ENCODE measurements at places on chromosomes 7 and 10. TPM values are rescaled to one million over a fixed set of nuclear protein-coding genes. Genes with fewer than 3 reads are reported as not detected.
A peak's percentile ranks its signal among the peaks of the same experiment; 100 is the strongest.

GRCh38 chr7:96320442-96320841, 1.5 kb downstream of the SLC25A13 start:
- H3K4me1 ChIP-seq, result peaks cover 4% of the 10 kb centered on the region
- H3K4me3 ChIP-seq, result no peak overlapping the region
- H3K36me3 ChIP-seq, result no peaks in the 10 kb centered on the region

GRCh38 chr7:140517546-140518369, 38.5 kb upstream of the MKRN1 start:
- H3K27me3 ChIP-seq, result no peaks in the 10 kb centered on the region
- no peak overlapping the region for H3K27ac ChIP-seq
- peak; percentile 84 for DNase-seq
- H3K36me3 ChIP-seq, result peaks cover 60% of the 10 kb centered on the region

MALSU1 gene
- total RNA-seq, result 61.1 TPM

- H3K4me1 ChIP-seq, result no peaks in the 10 kb centered on the region
- DNase-seq, result no peak
- no peaks in the 10 kb centered on the region for H3K36me3 ChIP-seq
- no peak overlapping the region for H3K4me3 ChIP-seq
Measured at GRCh38 chr7:18125476-18125875, 97.8 kb upstream of the PRPS1L1 start.

- no peak for DNase-seq
- H3K27me3 ChIP-seq, result no peaks in the 10 kb centered on the region
- H3K4me1 ChIP-seq, result no peaks in the 10 kb centered on the region
- H3K27ac ChIP-seq, result no peak overlapping the region
- H3K4me3 ChIP-seq, result no peak overlapping the region
- no peaks in the 10 kb centered on the region for H3K36me3 ChIP-seq
Measured at GRCh38 chr7:80443325-80443724, 68.5 kb downstream of the GNAT3 start.

DNA sequence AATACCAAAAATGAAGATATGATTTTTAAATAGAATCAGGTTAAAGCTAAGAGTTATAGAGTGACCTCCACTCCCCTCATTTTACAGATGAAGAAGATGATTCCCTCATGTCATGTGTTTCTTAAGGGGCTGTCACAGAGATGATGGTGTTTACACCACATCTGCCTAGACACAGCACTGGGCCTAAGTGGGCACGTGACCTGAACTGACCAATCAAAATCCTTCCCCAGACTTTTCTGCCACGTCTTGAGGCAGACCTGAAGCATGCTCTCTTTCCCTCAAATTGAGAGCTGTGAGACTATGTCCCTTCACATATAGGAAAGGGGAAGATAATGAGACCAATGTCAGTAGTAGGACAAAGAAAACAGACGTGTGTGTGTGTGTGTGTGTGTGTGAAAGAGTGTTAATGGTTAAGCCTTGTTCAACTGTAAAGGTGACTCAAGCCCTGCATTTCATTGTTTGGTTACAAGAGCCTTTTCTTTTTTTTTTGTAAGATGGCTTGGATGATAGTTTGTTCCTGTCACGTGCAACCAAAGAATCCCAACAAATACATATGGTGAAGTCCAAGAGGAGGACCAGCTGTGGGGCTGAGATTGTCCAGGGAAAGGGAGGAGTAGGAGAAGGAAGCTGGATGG, 172.8 kb upstream of the AOAH start:
- DNase-seq, result no peak
- no peaks in the 10 kb centered on the region for H3K27me3 ChIP-seq
- no peak overlapping the region for H3K4me3 ChIP-seq
- no peak overlapping the region for H3K27ac ChIP-seq

DNA sequence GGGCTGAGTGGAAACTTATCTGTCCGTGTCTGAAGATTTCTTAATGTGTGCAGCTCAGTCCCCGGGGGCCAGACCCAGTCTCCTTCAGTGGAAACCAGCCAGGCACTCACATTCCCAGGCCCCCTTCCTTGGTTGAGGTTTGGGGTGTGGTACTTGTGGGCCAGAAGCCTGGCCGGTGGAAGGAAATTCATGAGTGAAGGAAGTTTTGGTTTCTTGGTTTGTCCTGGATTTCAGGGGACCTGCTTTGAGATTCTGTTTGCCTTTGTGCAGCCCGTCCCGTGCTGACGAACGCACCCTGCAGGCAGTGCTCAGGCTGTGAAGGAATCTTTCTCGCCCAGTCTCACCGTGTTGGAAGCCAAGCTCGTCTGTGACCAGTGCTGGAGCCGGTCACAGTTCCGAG, 2.9 kb downstream of the INPP5A start:
- H3K36me3 ChIP-seq, result peaks cover 15% of the 10 kb centered on the region
- no peak overlapping the region for H3K4me3 ChIP-seq
- no peaks in the 10 kb centered on the region for H3K27me3 ChIP-seq
- no peak overlapping the region for H3K27ac ChIP-seq
- DNase-seq, result no peak
- peaks cover 66% of the 10 kb centered on the region for H3K4me1 ChIP-seq

DNA sequence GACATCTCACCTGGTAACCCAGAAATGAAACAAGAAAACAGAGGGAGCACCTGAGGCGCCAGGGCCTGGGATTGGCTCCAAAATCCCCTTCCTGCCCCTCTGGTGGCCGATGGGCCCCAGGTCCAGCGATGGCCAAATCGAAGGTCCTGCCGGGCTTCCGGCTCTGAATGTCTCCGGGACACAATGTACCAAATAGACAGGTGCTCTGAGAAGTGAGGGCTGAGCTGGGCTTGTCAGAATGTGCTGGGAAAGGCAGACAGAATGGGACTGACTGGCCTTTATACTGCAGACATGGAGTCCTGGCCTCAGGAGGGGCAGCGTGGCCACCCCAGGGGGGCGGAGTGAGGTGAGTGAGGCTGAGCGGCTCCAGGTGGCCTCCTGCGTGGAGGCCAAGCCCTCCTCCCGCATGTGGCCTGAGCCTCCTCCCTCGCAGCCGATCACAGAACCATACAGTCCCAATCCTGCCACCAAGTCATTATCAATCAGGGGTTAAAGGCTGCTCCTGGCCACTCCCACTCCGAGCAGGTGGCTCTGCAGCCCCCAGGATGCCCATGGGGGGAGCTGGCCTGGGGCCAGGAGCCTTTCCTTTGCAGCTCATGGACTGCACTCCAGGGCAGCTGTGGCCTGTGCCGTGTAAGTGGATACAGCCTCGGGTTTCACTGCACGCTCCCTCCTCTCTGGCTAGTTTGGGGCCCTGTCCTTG, 185.5 kb downstream of the ADARB2 start:
- H3K4me3 ChIP-seq, result no peak overlapping the region
- peaks cover 34% of the 10 kb centered on the region for H3K4me1 ChIP-seq
- no peaks in the 10 kb centered on the region for H3K36me3 ChIP-seq
- DNase-seq, result no peak

RADIL gene
- total RNA-seq, result 4.8 TPM

- H3K27ac ChIP-seq, result no peak overlapping the region
- H3K4me1 ChIP-seq, result no peaks in the 10 kb centered on the region
- DNase-seq, result peak; percentile 50
- no peaks in the 10 kb centered on the region for H3K36me3 ChIP-seq
Measured at GRCh38 chr7:143416565-143417149, 8.0 kb upstream of the EPHA1 start.

GRCh38 chr10:22992075-22992474, 64.2 kb downstream of the ARMC3 start:
- no peak for DNase-seq
- H3K4me3 ChIP-seq, result no peak overlapping the region
- H3K36me3 ChIP-seq, result no peaks in the 10 kb centered on the region
- no peaks in the 10 kb centered on the region for H3K4me1 ChIP-seq
- H3K27ac ChIP-seq, result no peak overlapping the region

TRIL gene
- total RNA-seq, result 24.0 TPM

GRCh38 chr7:54689394-54690049, 69.5 kb downstream of the SEC61G start:
- no peaks in the 10 kb centered on the region for H3K4me1 ChIP-seq
- H3K4me3 ChIP-seq, result no peak overlapping the region
- H3K27ac ChIP-seq, result no peak overlapping the region

HOXA4 gene
- 2.5 TPM for total RNA-seq

GRCh38 chr7:95682913-95683312, 86.6 kb upstream of the PDK4 start:
- no peak overlapping the region for H3K27ac ChIP-seq
- no peaks in the 10 kb centered on the region for H3K36me3 ChIP-seq
- H3K4me1 ChIP-seq, result no peaks in the 10 kb centered on the region
- no peak overlapping the region for H3K4me3 ChIP-seq
- H3K27me3 ChIP-seq, result no peaks in the 10 kb centered on the region
- no peak for DNase-seq

DNA sequence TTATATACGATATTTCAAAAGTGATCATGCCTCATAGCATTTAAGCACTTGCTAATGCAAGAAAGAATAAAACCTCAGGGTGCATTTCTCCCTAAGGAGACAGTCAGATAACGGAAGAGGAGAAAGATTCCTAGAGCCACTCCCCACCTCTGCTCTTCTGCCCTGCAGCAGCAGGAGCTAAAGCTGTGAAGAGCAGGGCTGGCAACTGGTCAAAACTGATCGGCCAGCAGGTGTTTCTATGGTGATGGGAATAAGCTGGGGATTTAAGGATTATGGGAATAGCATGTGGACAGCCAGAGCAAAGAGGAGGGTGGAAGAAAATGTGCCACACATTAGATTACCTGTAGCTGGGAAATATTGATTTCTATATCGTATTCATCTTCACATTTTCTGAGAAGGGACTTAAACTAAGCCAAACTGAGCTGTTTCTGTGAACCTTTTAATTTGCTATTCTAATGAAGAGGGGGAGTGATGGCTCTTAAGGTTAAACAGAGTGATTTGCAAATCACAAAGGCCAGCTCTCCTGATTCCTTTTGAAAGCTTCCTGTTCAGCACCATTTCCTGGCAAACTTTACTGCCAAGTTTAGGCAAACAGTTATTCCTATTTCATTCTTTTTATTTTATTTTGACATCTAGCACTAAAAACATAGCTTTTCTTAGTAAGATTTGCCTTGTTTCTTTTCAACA, 268.9 kb upstream of the PFKP start:
- H3K27ac ChIP-seq, result no peak overlapping the region
- no peak overlapping the region for H3K4me3 ChIP-seq
- H3K36me3 ChIP-seq, result no peaks in the 10 kb centered on the region
- H3K4me1 ChIP-seq, result no peaks in the 10 kb centered on the region
- no peak for DNase-seq

- no peaks in the 10 kb centered on the region for H3K4me1 ChIP-seq
- no peak overlapping the region for H3K4me3 ChIP-seq
- no peaks in the 10 kb centered on the region for H3K27me3 ChIP-seq
- no peak overlapping the region for H3K27ac ChIP-seq
- no peak for DNase-seq
- H3K36me3 ChIP-seq, result no peaks in the 10 kb centered on the region
Measured at GRCh38 chr7:92639213-92639896, 49.2 kb upstream of the FAM133B start.

- H3K27ac ChIP-seq, result no peak overlapping the region
- DNase-seq, result no peak
- H3K36me3 ChIP-seq, result no peaks in the 10 kb centered on the region
- H3K4me1 ChIP-seq, result no peaks in the 10 kb centered on the region
- no peak overlapping the region for H3K4me3 ChIP-seq
Measured at GRCh38 chr10:69669409-69669808, 39.4 kb downstream of the FAM241B start.

TDRD1 gene
- total RNA-seq, result 1.1 TPM

CDK14 gene
- 126 TPM for total RNA-seq

GRCh38 chr10:78304091-78305045, 270.7 kb downstream of the RPS24 start:
- no peaks in the 10 kb centered on the region for H3K27me3 ChIP-seq
- no peak for DNase-seq

DNA sequence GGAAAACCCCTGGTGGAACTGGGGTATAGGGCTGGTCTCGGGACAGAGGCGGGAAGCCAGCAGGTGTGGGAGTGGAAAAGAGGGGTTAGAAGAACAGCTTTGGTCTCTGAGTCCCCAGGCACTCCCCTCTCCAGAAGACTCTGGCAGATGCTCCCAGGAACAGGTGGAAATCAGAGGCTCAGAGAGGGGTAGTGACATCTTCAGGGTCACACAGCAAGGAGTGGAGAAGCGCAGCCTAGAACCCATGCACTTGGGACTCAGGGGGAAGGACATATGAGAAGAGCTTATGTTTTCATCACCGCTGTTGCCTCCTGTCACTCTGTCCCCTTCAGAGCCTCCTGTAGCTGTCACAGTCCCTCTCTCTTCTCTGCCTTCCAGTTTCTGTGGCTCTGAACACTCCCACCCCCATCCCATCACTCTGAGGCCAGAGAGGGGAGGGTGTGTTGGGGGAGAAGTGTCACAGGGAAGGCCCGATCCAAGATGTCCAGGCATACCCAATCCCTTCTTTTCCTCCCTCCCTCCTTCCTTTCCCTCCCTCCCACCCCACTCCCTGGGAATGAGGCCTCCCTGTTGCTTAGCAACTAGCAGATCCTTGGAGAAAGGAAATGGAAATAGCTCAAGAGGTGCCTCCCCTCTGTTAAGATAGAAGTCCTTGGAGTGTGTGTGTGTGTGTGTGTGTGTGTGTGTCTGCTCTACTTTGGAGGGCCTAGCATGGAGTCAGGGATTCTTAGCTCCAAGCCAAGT, 32.0 kb downstream of the SRRM3 start:
- H3K36me3 ChIP-seq, result peaks cover 11% of the 10 kb centered on the region
- peaks cover 18% of the 10 kb centered on the region for H3K4me1 ChIP-seq
- H3K4me3 ChIP-seq, result no peak overlapping the region
- no peak for DNase-seq
- H3K27ac ChIP-seq, result no peak overlapping the region

GRCh38 chr7:105003275-105003674, 10.7 kb upstream of the KMT2E start:
- no peak for DNase-seq
- no peaks in the 10 kb centered on the region for H3K27me3 ChIP-seq
- peaks cover 15% of the 10 kb centered on the region for H3K4me1 ChIP-seq
- H3K36me3 ChIP-seq, result peaks cover 14% of the 10 kb centered on the region
- H3K4me3 ChIP-seq, result no peak overlapping the region
- no peak overlapping the region for H3K27ac ChIP-seq

FAM25C gene
- not detected for total RNA-seq

SERPINE1 gene
- 1.9 TPM for total RNA-seq

OR2A7 gene
- 2.2 TPM for total RNA-seq

AGFG2 gene
- 16.1 TPM for total RNA-seq

OR2A12 gene
- not detected for total RNA-seq
